ENCODE measurements at places on chromosomes 16 and 17.

DNA sequence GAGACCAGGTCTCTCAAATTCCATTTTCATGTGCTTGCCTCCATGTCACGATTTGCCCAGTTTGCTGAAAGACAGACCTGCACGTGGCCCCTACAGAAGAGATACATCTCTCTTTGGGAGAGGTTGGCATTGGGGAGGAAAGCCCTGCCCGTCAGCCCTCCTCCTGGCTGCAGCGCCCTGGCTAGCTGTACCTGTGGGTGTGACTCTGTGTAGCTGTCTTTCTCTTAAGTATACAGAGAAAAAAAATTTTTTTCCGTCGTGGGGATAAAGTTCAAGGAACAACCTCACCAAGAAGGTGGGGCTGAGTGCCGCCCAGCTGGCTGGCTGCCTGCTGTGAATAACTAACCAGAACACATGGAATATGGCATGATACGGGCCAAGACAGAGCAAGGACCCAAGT, 26.5 kb downstream of the TMEM98 start:
- no peak for DNase-seq

DNA sequence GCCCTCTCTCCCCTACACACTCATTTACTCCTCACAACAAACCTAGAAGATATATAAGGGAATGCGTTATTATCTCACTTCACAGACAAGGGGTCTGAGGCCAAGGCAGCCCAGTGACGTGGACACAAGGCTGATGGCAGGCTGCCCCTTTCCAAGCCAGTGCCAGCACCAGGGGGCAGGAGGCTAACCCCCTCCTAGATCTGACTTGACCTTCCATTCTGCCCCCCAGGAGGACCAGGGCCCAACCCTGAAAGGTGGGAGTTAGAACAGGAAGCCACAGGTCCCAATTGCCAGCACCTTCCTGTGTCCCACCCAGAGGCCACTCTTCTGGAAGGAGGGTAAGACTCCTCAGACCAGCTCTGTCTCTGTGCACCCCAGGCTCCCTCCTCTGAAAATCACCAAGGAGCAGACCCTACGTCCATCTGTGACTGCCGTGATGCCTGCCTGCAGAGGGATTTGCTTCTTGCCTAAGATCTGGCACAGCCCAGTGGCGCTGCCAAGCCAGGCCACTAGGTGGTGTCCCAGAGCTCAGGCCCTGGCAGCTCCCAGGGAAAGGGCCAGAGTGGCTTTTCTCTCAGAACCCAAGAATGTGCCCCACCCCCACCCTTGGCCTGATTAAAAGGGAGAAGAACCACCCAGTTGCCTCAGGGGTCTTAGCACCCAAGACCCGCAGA, 42.4 kb upstream of the MRPS23 start:
- DNase-seq = peak; percentile 92

- DNase-seq = no peak
These were observed 6.2 kb downstream of the FOXK2 start for GRCh38 chr17:82525712-82526111.

- DNase-seq = peak; percentile 13
These were observed 6.3 kb downstream of the CSF3 start for GRCh38 chr17:40021451-40021971.

GRCh38 chr17:58338454-58338840, 9.9 kb upstream of the TSPOAP1 start:
- DNase-seq = no peak

DNA sequence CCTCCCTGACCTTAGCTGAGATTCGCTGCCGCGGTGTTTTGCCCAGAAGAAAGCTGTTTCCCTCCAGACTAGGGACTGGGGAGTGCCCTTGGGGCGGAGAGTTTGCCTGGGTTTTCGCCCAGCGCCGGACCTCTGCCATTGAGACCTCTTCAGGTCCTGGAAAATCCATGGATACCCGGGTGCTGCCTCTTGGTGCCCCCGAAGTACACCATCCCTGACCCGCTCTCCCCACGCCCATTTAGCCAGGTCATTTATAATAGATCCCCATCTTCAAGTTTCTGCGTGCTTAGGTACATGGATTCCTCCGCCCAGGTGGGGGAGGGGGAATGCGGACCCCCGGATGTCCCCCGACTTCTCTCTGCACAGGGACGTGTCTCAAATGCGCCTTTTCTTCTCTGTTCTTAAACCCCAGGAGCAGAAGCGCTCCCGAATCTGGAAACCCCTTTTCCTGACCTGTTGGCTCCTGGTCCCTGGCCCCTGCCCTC, 15.0 kb upstream of the CBX8 start:
- DNase-seq = no peak

- peak; percentile 71 for DNase-seq
These were observed 52.2 kb downstream of the TUBD1 start for GRCh38 chr17:59840329-59841090.

DNA sequence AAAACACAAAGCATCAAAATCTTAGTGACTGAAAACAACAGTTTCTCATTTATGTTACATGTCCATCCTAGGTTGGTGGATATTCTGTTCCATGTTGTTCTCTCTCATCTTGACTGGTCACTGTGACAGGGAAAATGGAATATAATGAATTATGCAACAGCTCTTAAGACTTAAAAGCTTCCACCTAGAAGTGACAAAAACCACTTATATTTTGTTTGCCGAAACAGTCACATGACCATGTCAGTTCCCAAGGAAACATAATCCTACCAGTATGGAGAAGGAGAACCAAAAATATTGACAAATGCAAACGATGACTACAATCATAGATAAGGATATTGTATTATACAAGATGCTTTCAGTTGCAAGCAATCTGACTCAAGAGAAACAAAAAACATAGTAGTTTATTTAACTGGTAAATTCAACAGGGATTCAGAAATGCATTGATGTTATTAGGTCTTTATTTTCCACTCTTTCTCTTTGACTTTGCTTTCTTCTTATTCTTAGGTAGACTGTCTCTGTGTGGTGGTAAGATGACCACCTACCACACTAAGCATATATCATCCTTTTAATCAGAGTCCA, 103.8 kb downstream of the SSH2 start:
- DNase-seq = no peak

DNA sequence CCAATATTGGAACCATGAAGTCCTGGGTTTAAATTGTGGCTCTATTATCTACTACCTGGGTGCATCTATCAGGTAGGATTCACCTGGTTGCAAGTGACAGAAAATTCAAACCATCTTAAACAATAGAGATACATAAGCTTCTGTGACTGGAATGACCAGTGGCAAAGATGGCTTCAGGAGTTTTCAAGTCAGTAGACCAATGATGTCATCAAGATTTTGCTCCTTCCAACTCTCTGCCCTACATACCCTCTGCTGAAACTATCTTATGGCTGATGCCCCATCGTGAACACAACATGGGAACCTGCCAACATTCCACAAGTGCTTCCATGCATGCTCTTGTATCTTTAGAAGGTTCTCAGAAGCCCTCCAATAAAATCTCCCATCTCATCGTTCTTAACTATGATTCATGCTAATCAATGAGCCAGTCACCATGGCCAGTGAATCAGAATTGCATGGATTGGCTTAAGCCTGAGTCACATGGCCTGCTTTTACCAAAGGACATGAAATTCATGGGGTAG, 180.9 kb downstream of the GRIN2A start:
- DNase-seq = no peak

DNA sequence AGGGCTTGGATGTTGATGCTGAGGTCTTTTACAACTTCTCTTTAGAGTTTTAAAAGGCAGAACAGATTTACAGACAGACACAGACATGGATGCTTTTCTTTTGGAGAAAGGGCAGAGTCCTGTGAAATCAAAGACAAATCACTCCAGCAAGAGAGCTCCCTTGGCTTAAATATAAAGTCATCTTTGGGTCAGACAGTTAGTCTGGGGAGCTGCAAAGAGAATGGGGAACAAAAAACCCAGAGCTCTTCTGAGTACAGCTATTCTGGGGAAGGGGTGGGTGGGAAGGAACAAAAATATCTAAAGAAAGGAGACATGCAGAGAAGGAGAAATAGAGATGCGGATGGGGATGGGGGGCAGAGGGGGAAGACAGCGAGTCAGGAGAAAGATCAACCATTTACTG, 266.6 kb downstream of the XYLT1 start:
- DNase-seq = no peak

- no peak for DNase-seq
These were observed 96.8 kb upstream of the NACA2 start for GRCh38 chr17:61687769-61688168.

DNA sequence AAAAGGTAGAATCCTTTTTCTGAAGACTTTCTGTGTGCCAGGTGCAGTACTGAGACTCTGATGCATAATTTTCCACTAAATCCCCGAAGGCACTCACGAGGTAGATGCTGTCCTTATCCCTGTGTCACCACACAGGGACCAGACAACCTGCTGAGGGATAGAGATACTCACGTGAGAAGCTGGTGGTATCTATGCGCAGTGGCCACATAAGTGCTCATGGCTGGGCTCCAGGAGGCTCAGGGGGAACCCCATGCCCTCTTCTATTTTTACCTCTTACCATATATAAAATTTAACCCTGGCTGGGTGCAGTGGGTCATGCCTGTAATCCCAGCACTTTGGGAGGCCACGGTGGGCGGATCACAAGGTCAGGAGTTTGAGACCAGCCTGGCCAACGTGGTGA, 38.3 kb downstream of the NT5M start:
- no peak for DNase-seq

DNA sequence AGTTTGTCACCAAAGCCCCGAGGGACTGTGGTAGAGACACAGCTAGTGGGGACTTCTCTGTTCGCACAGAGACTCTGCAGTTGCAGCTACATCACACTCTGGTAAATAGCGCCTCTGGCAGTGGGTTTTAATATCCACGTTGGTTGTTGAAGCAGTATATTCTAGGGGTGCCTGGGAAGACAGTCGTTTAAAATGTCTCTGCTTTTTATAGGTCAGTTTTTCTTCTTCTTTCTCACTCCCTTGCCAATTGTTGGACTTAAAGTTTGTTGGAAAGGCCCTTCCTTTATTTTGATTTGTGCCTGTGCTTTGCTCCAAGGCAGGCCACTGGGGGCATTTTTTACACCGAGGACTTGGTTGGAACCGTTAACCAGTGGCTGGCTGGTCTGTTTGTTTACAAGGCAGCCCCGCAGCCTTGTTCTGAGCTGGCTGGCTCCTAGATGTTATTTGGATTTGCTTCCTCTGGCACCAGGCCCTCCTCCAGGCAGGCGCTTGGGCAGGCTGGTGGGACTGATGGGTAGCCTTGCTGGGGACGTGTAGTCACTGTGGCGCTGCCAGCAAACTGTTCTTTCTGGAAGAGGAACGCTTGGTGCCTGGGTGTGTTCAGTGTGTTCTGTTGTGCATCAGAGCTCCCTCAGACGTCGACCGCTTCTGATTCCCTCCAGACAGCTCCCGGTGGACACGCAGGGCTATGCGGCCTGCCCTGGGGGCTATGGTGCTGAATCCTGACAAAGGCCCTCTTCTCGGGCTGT, 218.2 kb upstream of the CHMP6 start:
- no peak for DNase-seq

DNA sequence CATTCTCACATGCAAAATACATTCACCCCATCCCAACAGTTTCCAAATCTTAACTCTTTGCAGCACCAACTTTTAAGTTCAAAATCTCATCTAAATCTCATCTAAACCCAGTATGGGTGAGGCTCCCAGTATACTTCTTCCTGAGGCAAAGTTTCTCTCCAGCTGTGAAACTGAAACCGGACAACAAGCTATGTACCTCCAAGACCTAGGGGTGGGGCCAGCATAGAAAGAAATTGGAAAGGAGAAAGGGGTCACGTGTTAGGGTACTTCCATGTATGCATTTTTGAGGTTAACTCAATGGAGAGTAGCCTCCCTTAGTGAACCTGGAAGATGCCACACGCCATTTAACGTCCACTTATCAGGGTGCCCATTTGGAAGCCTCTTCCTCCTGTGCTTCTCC, 23.9 kb upstream of the LRRC75A start:
- no peak for DNase-seq

DNA sequence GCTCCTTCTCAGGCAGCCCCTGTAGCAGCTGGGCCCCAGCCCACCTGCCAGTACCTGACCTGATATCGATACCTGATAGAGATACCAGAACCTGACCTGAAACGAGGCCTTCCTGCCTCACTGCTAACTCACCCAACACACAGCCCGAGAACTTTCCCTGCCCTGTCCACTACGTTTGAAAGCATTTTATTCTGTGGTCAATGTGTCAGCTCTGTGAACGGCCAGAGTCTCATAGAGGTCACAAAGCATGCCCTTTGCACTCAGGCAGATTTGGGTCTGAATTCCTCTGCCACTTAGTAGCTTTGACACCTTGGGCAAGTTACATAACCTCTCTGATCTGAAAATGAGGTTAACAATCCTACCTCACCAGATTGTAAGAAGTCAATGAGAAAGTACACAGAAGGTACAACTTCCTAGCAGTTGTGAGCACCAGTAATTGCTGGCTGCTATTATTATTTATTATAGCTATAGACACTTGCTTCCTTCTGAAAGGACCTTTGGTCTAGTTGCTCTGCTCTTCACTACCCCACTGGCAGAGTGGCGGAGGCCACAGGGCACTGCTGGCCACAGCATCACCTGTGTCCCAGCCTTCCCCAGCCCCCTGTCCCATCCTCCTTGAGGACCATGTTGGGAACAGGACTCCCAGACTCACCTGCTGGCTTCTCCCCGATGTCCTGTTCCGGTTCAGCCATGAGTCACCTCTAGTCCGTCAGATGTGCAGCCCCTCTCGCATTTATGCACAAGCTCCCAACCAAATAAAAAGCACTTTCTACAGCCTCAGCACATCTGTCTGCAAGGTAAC, 895 bp downstream of the ANKRD40CL start:
- DNase-seq = no peak

DNA sequence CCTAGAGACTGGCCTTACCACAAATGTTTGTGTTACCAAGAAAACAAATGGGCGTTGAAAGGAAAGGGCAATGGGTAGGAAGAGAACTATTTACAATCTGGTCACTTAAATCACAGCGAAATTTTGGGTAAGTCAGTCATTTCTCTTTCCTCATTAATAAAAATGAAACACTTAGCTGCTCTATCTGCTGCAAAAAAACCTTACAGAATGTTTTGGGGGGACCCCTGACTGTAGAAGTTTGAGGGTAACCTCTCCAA, 742 bp upstream of the NUTF2 start:
- no peak for DNase-seq

GRCh38 chr17:14325618-14326167, 24.8 kb downstream of the HS3ST3B1 start:
- no peak for DNase-seq

DNA sequence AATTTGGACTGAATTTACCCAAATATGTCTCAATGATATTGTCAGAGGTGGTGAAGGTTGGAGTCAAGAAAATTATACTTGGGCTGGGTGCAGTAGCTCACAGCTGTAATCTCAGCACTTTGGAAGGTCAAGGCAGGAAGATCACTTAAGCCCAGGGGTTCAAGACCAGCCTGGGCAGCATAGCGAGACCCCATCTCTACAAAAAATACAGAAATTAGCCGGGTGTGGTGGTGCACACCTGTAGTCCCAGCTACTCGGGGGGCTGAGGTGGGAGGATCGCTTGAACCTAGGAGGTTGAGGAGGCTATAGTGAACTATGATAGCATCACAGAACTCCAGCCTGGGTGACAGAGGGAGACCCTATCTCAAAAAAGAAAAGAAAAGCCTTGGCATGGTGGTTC, 40.9 kb downstream of the LAT start:
- no peak for DNase-seq

DNA sequence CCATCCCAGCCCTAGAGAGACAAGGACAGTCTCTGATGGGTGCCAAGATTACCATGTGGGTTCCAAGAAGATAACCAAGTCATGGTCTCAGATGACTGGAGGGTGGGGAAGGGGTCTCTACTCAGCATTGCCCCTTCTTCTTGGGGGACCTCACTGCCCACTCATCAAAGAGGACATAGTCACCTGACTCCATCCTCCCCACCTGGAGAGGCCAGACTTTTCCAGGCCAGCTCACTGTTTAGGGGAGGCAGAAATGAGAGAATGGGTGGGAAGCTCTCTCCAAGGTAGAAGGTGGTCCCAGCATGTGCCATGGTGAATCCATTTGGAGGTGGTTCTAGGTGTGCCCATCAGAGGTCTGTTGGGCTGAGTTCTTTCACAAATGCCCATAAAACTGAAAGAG, 20.7 kb upstream of the IL21R start:
- no peak for DNase-seq
